ENCODE measurements at places on chromosomes 6 and 20.
A peak's percentile ranks its signal among the peaks of the same experiment; 100 is the strongest.

DNA sequence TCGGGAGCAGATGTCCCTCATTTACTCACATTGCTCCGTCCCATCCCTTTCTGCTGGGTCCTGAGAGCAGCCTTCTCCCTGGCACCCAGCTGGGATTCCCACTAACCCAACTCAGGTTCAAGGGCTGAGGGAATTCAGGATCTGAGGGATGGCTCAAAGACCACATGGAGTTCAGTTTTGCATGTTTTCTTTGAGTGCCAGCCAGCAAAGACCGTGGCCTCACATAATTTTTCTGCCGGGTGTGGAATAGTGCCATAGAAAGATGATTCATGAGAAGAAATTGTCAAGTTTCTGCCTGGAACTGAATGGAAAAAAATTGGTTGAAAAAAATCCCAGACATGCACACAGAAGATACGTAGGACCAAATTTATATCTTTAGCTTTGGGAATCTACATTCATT lies 168.6 kb downstream of the CD83 start:
- peak; percentile 61 for DNase-seq

GRCh38 chr6:5159162-5159561 lies 74.0 kb downstream of the PPP1R3G start:
- DNase-seq: no peak

DNA sequence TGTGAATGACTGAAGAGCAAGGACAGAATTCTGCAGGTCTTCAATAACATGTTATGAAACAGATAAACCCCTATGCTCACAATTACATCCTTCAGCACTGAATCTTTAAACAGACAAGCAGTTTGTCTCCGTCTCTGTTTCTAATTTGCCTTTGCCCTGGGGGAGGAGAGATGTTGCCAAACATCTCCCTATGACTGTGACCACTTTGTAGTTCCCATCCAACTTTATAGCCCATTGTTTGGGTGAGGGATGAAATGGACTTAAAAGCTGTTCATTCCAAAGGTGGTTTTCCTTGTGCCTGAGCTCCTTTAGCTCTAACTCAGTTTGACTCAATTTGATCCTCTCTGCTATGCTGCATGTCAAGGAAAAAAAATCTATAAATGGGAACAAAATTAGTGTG lies 19.5 kb upstream of the ADTRP start:
- DNase-seq: no peak

- DNase-seq: no peak
These were observed 22.5 kb downstream of the BRPF3 start for GRCh38 chr6:36219081-36219480.

DNA sequence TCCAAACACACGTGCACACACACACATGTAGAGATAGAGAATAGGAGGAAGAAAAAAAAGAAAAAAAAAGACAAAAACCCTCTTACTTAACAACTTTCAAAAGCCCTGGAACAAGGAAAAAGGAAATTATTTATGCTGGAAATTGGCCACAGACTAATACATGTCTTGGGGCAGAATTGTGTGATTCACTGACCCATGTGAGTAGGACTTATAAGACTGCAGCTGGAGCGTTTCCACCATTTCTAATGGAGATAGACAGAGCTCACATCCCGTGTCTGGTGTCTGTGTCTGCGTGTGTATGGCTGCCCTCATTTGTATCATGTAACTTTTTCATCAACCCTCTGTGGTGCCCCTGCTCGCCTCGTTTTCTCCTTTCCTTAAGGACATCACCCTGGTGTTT lies 99.8 kb upstream of the PDE10A start:
- DNase-seq: no peak

Measured in non-pigmented ciliary epithelial cell (primary cell).